ENCODE measurements at places on chromosomes 2 and 18.
A peak's percentile ranks its signal among the peaks of the same experiment; 100 is the strongest.

DNA sequence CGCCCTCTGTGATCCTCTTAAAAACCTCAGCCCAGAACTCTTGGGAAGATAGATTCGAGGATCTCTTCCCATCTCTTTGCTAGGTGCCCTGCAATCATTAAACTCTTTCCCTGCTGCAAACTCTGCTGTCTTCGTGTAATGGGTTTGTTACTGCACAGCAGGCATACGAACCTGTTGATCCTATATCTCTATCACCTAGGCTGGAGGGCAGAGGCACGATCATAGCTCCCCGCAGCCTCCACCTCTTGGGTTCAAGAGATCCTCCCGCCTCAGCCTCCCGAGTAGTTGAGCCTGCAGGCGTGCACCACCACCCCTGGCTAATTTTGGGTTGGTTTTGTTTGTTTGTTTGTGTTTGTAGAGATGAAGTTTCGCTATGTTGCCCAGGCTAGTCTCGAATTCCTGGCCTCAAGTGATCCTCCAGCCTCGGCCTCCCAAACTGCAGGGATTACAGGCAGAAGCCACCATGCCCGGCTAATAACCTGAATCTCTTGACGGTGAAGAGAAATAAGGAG, 493 bp upstream of the BBS5 start:
- DNase-seq: no peak

DNA sequence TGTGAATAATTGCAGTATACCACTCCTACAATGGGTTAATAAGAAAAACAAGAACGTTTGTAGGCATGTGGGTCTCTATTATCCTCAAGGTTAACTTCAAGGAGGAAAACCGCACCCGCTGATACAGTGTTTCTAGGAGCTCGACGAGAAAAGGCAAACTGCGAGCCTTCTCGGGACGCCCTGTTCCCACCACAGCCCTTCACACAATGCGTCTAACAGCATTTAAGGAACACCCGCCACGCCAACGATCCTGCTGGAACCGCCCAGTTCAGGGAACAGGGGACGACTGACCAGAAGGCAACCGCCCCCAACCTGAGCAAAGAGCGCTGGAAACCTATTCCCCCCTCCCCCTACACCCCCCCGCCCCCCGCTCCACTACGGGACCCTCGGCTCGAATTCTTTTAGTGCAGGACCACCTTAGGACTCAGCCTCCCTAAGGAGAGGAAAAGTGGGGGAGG, 710 bp upstream of the TMSB10 start:
- DNase-seq: peak; percentile 63

- DNase-seq: no peak
These were observed 1141.8 kb downstream of the RPIA start for GRCh38 chr2:89833116-89833779.

- no peak for DNase-seq
These were observed 129.4 kb upstream of the MAPRE2 start for GRCh38 chr18:34911661-34912384.

DNA sequence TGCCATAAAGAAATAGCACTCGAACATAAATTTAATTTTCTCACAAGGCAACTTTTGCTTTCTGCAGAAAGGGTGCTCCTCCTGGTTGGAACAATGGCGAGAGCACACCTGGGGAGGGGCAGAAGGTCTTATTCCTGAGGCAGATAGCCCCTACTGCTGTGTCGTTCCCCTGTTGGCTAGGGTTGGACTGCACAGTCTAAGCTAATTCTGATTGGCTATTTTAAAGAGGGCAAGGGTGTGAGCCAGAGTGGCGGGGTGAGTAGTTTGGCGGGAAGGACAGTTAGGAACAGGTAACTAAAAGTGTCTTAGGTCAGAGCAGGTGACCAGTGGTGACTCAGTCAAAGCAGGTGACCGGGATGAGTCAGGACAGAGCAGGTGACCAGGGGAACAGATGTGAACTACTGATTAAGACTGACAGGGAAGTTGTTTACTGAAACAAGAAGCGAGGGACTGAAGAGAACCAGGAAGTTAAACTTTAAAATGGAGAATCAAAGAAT, 49.7 kb upstream of the AGAP1 start:
- DNase-seq: no peak

GRCh38 chr2:126777620-126777978, 121.1 kb upstream of the TEX51 start:
- no peak for DNase-seq

DNA sequence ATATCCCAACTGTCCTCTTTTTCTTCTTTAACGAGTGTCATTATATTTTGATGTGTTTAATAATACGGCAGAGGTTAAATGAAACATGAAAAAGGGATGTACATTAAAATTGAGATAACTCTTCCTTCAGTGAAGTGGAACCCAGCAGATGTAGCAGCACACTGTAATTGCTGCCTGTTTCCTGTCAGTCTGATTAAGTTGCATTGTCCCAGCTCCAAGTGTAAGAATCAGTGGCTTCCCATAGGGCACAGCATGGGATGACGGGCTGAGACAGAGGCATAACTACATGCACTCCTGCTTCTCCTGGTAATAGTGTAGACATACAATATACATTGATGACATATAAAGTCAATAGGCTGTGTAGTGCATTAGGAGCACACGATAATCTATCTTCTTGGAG, 175.8 kb upstream of the TCF4 start:
- no peak for DNase-seq

GRCh38 chr18:35467624-35468016, 30.1 kb downstream of the INO80C start:
- DNase-seq: no peak

DNA sequence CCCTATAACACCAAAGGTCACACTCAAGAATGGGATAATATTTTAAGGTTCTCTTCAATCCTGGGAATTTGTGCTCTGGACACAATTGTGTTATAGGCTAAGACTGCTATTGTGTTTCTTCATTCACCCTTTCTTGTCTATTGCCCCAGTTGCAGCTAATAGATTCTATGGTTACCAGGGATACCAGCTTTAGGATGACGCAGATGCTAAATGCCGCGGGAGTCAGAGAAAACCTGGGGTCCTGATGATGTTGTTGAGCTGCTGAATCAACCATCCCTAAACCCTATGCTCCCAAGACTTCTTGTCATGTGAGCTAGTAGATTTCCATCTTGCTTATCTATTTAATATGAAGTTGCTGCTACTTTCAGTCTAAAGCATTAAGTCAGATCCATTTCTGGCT, 5.4 kb downstream of the CRYGD start:
- no peak for DNase-seq

DNA sequence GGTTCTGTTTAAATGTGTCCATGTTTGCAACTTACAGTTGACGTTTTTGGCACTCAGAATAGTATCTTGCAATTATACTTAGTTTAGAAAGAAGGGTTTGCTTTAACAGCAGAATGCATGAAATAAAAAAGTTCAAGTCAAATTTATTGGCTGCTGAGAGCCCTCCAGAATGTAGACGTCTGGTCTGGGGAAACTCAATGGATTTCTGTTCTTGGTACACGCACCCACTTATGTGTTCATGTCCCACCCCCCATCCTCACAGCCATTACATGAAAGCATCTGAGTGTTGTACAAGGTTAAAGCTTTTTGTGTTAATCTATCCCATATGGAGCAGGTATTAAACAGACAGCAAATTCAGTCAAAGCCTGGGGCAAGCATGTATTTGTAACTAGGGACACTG, 219.5 kb downstream of the SOX11 start:
- no peak for DNase-seq

DNA sequence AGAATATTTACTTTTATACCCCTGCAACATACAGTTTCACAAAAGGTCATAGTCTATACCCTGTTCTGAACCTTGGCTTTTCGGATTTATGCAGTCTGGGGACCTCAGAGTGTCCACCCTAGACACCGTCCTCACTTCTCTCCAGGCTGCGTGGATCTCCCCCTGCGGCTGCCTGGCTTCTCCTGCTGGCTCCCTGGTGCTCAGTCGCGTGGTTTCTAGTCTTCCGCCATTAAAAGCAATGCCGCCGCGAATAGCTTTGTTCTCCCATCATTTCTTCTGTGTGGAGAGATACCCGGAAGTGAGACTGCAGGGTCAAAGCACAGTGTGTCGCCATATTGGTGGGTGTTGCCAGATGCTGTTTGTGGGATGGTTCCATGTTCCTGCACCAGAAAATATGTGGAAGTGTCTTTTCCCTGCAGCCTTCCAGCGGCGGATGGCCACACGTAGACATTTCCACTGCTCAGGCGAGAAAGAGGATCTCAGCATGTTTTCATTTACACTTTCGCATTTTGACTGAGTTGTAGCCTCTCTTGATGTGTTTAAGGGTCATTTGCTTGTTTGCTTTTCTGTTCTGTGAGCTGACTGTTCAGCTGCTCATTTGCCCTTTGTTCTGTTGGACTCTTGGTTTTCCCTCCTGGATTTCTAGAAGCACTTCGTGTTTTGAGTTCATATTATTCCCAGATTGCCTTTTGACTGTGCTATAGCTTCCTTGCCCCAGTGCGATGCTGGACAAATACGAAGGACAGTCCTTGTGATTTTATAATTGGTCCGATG, 22.9 kb upstream of the ASB1 start:
- DNase-seq: no peak

DNA sequence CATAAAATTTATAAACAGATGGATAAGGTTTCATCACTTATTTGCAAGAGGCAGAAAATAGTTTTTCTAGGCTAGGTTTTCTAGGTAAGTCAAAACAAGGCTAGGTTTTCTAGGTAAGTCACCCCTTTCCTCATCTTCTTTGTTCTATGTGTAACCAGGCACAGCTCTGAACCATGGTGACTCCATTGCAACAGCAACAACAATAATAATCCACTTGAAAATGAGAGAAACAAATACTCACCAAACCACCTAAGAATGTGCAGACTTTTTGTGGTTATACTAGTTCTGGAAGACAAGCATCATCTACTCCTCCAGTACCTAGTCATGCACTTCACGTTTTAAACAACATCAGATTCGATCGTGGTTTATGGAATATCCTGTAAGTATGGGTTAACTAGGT, 237.4 kb upstream of the ACVR2A start:
- DNase-seq: no peak

- no peak for DNase-seq
These were observed 56.0 kb downstream of the GPC1 start for GRCh38 chr2:240491483-240491882.

- DNase-seq: no peak
These were observed 8.9 kb upstream of the MROH2A start for GRCh38 chr2:233769260-233769659.

DNA sequence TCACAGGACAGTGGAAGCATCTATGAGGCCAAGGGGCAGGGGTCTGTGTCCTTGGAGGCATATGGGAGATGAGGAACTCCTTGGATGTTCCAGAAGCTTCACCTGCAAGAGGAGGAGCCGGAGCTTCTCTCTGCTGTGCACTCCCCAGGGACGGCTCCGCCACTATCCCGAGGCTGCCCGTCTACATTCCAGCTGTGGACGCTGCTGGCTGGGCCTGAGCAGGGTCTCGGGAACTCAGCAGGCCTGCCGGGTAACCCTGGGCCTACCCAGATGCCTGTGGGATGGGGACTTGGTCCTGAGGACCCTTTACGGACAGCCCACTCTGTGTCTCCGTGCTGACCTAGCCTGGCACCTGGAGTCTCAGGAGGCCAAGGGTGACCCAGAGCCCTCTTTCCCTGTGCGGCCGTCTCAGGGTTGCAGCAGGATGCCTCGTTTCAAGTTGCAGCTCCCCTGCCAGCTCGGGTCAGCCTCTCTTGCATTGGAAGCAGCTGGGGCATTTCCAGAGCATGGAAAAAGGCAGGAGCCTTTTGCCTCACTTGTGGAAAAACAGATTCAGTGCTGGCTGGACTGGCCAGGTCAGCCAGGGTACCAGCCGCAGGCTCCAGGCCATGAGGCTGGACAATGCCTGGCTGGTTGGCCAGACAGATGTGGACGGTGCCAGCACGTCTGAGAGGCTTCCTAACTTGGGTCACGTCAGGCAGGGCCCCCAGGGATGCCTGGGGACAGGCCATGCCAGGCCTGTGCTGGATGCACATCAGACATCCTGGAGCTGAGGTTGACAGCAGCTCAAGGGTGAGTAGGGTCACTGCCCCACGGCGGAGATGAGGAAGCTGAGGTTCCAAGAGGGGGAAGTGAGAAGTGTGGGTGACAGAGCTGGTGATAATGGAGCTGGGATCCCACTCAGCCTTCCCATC, 41.5 kb downstream of the SCTR start:
- DNase-seq: no peak

GRCh38 chr18:9426753-9427152, 48.6 kb upstream of the RALBP1 start:
- no peak for DNase-seq

DNA sequence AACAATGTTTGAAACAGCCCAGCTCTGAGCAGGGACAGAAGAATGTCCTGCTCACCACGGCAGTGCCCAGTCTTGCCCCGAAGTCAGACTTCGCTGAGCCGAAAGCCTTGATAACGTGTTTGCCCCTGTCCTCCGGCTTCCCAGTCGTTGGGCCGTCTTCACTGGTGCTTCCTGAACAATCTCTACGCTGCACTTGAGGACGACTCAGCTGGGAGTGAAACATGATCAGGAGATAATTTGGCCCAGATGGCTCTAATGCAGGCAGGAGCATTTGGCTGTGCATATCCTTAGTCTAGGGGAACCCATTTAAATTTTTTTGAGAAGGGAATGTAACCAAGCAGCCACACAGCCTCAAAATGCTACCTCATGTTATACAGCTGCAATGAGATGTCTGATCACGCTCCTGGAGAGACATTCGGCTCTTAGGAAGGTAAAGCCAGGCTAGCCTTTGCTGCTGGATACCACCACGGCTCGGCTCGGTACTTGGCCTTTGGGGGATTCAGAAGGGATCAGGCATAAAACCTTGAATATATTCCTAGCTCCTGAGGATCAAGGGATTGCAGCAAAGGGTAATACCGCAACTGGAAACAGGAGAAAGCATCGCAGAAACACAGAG, 43.6 kb downstream of the FECH start:
- no peak for DNase-seq

DNA sequence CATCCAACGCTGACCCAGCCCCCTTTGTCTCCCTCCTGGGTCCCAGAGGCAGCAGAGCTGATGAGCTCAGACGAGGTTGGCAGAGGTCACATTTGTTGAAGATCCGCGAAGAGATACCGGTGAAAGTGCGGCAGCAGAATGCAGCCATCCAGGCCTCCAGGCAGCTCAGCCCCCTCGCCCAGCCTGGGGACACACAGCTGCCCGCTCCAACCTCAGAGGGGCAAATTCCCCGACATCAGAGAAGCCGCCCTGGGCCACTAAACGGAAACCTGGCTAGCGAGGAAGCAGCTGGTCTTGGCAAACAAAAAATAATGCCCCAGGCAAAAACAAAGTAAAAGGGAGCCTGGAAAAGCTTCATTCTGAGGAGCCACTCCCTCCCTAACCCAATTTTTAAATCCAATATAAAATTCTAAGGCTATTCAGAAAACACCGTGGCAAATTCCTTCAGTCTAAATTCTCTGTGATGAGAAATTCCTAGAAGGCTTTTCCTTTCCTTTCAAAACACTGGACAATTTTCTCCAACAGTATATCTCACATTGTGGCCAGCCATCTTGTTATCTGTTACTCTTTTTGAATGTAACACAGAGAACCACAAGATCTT, 262.4 kb downstream of the SS18 start:
- DNase-seq: no peak

GRCh38 chr2:68832233-68832869, 38.8 kb downstream of the BMP10 start:
- no peak for DNase-seq

- no peak for DNase-seq
These were observed 158.4 kb downstream of the RNF152 start for GRCh38 chr18:61734396-61734795.

Measured in DND-41 (cell line).